Bronchial smooth muscle cell (primary cell): ENCODE measurements at places on chromosomes 6 and 20. TPM values are rescaled to one million over a fixed set of nuclear protein-coding genes. Genes with fewer than 3 reads are reported as not detected.

Gene TMX4
- total RNA-seq: 20.5 and 24.7 TPM in 2 replicates

Gene HDGFL1
- total RNA-seq: not detected in 2 replicates

Gene RPS6KA2
- 38.1 and 99.8 TPM in 2 replicates for total RNA-seq

Gene DPM1
- 55.0 and 61.7 TPM in 2 replicates for total RNA-seq

Gene ABHD12
- 45.1 and 46.3 TPM in 2 replicates for total RNA-seq

Gene CYP39A1
- 0.79 and 2.2 TPM in 2 replicates for total RNA-seq

Gene C20orf202
- not detected in 2 replicates for total RNA-seq

Gene EFCAB8
- under 0.01 TPM in 1 of 2 replicates, not detected in the other for total RNA-seq

Gene MAS1
- total RNA-seq: not detected in 2 replicates

Gene UBD
- 0.09 and 0.16 TPM in 2 replicates for total RNA-seq

Gene NFATC2
- under 0.01 and 0.09 TPM in 2 replicates for total RNA-seq

Gene ZBTB12
- total RNA-seq: 9.6 and 14.6 TPM in 2 replicates

Gene SULF2
- 3.8 and 9.5 TPM in 2 replicates for total RNA-seq

Gene MEP1A
- total RNA-seq: not detected in 2 replicates

Gene RMND1
- 29.5 and 42.9 TPM in 2 replicates for total RNA-seq
